Natural killer cell treated with Interleukin-12 subunit alpha and Interleukin-12 subunit beta and Interleukin-15 and Interleukin-18, amount 100 ng/mL, for 72 hours (primary cell): ENCODE measurements at places on chromosomes 5 and 9. TPM values are rescaled to one million over a fixed set of nuclear protein-coding genes. Genes with fewer than 3 reads are reported as not detected.

DNA sequence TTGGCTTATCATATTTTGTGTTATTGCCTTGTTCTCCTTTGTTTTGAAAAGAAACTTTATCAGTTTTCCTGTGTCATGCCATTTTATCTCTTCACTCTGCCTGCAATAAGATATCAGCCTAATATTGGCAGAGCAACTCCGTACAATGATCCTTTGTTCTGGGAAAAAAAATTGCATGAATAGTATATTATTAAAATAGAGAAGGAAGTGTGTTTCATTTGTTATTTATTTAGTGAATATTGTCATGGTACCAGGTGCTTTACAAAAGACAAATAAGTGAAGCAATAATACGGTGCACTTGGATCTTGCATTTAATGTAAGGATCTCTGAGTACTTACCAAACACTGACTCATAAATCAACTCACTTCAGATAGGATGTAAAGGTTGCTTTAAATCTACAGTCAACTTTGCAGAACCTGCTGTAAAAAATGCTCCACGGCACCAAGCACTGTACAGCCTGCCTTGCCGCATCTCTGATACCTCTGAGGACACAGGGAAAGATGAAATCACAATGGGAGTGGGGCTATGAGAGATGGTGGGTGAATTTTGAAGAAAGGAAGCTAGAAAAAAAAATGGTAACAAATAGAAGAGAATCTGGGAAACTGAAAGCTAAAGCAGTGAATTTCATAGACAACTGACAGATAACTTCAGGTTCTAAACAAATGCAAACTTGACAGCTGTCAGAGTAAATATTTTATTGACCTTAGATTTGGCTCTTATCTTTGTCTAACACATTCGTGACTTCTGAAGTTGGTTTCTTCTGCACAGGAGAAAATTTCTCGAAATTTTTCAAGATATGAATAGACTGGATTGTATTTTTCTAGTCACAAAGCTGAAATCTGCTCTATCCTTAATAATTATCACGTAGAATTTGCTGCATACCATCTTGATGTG lies 232.1 kb downstream of the ENC1 start:
- DNase-seq, result no peak

DNA sequence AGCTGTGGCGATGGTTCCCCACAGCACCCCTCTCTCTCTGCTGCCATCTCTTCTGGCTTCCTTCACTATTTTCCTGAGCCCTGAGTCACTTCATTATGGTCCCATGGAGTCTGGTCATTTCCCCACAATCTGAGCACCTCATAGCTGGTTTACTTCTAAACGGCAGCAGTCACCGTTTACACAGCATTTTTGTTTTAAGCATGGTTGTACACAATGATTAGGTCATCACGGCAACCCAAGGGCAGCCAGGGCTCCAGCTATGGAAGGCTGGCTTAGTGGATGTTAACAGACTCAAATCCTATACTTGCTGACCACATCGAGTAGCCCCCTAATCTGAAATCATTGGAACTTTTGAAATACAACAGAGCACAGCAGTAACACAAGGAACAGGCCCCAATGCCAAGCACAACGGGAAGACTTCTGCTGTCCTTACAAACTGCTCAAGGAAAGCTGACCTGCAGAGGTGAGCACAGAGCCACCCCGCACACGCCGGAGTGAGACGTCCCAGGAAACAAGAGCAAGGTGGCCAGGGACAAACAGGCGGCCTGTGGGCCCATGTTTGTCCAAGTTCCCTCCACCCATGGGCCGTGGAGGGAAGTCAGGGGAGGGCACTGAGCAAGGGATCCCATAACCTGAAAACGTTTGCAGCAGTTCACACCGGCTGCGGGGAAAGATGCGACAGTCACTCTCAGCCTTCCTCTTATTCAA lies 22.9 kb downstream of the CAMSAP1 start:
- no peak for DNase-seq

DNA sequence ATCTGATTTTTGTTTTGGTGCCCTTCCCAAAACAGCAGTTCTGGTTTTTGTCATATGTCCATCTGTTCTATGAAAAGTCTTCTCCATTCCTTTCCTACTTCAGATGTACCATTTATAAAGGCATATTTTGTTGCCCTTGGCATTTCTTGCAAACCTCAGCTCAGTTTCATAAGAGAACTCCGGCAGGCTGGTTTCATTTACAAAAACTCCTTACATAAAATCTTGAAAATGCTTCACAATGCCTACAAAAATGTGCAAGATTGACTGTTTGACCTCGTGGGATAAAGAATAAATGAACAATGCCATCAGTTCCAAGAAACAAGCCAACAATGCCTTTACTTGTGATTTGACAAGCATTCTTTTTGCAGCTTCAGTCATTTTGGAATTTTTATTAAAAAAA lies 39.1 kb upstream of the CTNNAL1 start:
- no peak for DNase-seq

SUSD3 gene
- total RNA-seq, result 0.67 TPM

GRCh38 chr5:72559866-72560766 lies 52.9 kb upstream of the ZNF366 start:
- no peak for DNase-seq

- DNase-seq, result no peak
These were observed 86.4 kb downstream of the GALNT10 start for GRCh38 chr5:154276973-154277331.

- DNase-seq, result no peak
These were observed 4.5 kb downstream of the CEMIP2 start for GRCh38 chr9:71763832-71764231.

BRINP1 gene
- not detected for total RNA-seq

ZNF608 gene
- total RNA-seq, result 0.59 TPM

NLN gene
- total RNA-seq, result 39.4 TPM

DNA sequence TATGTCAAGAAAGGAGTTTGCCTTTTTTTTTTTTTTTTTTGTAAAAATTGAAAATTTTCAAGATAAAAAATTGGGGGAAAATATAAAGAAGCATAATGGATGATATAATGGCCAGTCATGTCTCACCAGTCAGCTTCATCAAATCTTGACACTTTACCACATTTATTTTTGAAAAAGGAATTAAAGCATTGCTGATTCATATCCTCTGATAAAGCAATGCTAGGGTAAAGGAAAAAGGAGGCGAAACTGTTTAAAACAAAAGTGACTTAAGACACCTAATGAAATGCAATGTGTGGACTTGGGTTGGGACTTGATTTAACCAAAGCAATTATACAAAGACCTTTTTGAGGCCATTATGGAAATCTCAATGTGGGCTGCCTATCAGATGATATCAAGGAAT lies 208.5 kb downstream of the ARHGAP26 start:
- no peak for DNase-seq

DNA sequence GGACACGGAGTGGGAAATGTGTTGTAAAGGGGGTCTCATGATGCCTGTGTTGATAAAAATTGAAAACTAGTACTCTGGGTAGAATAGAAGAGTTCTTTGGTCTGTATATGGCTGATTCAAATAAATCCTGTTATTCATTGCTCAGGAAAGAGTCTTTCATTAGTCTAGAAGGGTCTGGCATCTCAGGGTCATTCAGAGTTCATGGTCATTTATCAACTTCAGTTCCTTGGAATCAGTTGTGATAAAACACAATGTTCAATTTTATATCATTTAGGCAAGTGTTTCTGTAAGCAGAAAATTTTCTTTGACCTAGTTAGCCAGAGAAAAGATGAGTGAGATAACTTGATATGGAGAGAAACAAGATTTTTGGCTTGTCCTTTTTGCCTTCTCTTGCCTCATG lies 36.3 kb downstream of the SPATA31D1 start:
- DNase-seq, result no peak

GRCh38 chr5:175814691-175815090 lies 56.7 kb upstream of the CPLX2 start:
- DNase-seq, result no peak

GRCh38 chr9:69816735-69817134 lies 3.9 kb upstream of the CFAP95 start:
- no peak for DNase-seq

TCF7 gene
- 6.1 TPM for total RNA-seq

DNA sequence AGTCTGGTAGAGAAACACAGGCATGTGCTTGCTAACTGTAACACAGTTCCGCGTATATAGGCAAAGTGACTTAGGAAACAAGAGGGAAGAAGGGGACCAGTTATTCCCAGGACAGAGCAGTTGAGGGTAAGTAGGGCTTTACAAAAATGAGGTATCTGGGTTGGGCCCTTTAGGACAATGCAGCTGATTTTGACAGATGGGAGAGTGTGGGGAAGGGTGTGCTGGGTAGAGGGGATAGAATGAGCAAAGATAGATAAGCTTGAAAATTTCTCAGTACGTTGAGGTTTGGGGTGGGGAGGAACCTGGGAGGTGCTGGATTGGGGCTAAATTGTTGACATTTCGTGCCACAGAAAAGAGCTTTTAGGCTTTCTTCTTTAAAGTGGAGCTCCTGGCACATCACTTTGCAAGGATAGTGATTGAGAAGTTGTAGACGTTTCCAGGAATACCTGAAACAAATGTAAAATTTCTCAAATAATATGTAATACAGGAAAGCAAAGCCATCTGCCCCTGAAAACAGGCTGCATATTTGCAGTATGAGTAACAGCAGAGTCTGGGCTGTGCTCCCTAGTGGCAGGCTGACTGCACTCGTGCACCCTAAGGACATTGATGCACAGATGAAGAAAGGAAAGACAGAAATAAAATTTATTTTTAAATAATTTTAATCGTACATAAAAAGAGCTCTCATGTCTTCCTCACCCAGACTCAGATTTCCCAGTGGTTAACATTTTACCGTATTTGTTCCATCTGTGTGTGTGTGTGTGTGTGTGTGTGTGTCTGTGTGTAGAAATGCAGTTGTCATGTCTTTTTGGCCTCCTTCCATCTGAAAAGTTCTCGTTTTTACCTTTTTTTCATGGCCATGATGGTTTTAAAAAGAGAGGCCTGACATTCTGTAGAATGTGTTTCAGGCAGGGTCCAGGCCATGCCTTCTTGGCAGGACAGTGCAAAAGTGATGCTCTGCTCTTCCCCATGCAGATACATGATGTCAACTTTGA lies 144.9 kb upstream of the DMRT1 start:
- no peak for DNase-seq

- DNase-seq, result no peak
These were observed 399.8 kb upstream of the PIK3R1 start for GRCh38 chr5:67815455-67816391.

- no peak for DNase-seq
These were observed 23.7 kb upstream of the TAS2R1 start for GRCh38 chr5:9653811-9654210.

- DNase-seq, result no peak
These were observed 627.2 kb downstream of the PSAT1 start for GRCh38 chr9:78923966-78924659.

GRCh38 chr9:101671567-101671966 lies 66.9 kb downstream of the GRIN3A start:
- DNase-seq, result no peak

GRCh38 chr9:106896695-106897094 lies 33.7 kb downstream of the ZNF462 start:
- DNase-seq, result no peak

DNA sequence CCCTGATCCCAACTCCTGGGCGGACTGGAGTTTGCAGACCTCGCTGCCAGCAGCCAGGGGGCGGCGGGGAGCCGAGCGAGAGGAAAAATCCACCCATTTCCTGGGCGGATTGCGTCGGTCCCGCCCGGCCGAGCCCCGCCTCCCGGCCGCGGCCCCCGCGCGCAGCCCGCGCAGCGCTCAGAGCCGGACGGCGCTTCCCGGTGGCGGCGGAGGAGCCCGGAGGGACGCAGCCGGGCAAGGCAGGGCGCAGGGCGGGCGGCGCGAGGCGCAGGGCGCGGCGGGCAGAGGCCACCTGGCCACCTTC lies at the start of gene OLFM1:
TSS of gene OLFM1 (plus strand) at position 180 of the 304 bp plus-strand sequence. CDS start 322 bp downstream, outside the sequence.
- DNase-seq, result no peak

DNA sequence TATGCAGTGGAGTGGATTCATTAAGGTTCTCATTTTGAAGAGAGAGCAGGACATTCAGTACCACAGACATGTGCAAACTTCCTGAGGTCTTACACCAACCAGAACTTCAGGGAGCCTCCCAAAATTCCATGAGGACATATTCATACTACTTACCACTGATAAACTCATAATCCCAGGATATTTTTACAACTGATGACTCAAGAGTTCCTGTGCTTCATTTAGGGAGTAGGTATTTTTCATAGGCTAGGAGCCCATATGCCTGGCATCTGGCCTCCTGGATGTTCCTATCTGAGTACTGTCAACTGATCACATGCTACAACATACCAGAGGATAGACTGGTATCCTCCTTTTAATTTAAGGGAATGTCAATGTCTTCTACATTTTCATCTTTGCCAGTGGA lies 578.0 kb downstream of the EFNA5 start:
- no peak for DNase-seq

POLR1E gene
- 70.2 TPM for total RNA-seq
